ENCODE measurements at places on chromosomes 7 and 10. TPM values are rescaled to one million over a fixed set of nuclear protein-coding genes. Genes with fewer than 3 reads are reported as not detected.

DNA sequence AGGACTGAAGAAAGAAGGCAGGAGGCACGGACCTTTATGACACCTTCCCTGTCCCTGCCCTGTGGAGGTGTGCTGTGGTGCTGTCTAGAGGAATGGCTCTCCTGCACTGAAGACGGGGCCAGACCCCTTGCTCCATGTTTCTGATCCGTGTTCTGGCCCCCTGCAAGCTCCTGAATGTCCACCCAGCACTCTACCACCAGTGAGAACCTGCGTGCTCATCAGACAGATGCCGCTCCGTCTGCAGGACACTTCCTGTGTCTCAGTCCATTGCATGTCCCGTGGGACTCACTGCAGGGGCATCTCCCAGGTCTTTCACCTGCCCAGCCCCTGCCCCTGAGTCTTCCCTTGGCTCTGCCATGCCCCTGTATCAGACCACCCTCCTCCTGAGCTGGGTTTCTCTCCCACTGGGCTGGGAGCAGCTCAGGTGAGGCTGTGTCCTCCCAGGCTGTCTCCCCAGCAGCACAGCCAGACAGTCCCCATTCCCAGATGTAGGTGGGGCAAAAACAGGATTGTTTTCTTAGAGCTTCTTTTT, 278.3 kb upstream of the ZNF32 start:
- no peak for DNase-seq

CALHM1 gene
- total RNA-seq = not detected

- DNase-seq = no peak
These were observed 345.7 kb downstream of the GLRX3 start for GRCh38 chr10:130481936-130482335.

DNA sequence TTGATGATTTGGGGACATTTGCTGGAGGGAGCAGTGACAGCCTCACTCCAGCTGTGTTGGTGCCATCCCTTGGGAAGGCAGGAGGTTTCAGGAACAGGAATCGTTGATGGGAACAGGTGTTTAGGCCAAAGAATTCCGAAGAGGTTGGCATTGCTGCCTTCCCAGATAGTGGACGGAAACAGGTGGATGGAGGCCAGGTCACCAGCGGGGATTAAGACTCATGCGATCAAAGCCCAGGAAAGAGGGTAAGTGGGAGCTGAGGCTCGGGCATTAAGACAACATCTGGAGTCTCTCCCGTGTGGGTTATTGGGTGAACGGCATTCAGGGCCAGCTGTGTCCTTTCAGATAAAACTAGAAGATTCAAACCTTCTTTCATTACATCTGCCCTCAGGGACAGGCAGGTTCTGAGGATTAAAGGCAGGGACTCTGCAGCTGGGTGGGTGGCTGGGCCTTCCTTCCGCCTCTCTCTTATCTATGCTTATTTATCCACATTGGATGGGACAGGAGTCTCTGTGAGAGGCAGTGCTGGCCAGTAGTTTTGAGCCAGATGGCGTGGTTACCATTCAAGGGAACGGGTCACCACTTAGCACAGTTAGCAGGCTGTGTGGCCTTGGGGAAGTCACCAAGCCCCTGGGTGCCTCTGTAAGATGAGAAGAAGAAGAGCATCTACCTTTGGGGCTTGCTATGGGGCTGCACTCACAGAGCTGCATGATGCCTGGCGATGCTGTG, 67.6 kb downstream of the INSIG1 start:
- DNase-seq = no peak

- DNase-seq = no peak
These were observed 7.1 kb upstream of the CPA5 start for GRCh38 chr7:130337410-130337971.

DNA sequence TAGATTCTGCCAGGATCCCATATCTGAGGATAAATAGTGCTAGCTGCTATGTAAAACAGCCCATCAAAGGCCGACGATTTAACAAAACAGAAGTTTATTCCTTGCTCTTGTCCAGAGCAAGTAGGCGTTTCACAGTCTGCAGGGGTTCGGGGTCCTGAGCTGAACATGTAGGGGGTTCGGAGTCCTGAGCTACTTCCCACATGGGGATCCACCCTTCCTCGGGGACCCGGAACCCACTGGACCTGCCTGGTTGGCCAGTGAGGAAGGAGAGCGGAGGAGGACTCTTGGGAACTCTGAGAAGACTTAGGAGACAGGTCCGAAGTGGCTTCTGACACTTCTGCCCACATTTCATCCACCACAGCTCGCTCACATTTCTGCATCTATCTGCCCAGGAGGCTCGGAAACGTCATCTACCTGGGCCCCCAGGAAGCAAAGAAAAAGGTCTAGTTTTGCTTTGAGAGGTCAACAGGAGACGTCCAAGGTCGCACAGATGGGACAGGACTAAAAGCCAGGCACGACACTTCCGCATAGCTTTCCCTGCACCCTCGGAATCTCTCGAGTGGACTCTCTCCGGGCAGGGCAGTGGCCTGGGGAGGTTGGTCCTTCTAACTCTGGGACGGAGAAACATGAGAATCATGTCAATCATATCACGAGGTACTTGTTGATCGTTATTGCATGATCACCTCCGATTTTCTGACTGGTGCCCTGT, 86.4 kb downstream of the MICALL2 start:
- no peak for DNase-seq

- DNase-seq = no peak
These were observed 14.0 kb upstream of the ITGB8 start for GRCh38 chr7:20316706-20317105.

CPEB3 gene
- 2.8 TPM for total RNA-seq

DNA sequence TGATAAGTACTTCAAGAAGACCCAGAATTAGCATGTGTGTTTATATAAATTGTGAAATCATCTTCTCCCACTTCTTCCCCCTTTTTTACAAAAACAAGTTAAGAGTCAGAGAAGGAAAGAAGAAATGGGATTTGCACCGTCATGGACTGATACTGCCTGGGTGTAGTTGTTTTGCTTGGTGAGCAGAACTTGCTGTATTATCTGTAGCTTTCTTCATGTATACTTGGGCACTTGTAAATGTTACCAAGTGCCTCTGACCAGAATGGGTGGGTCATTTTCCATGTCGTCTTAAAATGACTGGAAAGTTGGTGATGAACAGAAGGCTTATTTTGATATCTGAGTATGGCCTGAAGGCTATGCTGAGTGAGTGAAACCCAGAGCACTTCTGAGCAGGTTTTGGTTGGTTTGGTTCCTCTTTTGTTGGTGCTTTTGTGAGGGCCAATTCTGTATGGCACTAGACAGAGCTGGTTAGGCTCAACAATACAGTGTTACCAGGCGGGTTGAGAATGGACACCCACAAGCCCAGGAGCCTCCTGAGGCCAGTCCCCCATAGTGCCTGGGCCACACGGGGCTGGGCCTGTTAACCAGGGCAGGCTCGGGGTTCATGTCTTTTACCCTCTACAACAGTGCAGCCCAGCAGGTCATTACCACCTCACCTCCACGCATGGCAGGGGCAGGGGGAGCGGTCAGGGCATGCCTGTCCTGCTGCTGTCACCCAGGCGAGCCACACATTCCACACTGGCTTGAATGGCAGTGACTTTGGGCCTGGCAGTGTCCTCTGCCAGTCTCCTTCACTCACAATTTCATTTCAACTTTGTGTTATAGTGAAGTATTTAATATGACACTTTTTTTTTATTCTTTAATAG, 115.1 kb downstream of the CCNY start:
- DNase-seq = no peak

DNA sequence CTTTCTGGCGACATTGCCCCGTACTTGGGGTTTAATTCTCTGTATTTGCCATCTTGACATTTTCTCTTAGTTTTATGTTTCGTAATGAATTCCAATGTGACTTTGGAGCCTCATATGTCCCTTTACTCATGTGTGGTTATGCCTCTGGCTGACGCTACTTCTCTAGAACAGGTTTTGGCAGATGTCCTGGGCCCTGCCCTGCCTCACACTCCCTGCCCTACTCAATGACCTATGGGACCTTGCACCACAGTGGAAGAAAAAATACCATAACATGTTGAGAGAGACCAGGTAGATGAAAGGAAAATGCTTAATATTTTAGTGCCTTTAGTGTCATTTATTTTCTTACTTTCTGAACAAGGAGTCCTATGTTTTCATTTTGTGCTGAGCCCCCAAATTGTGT, 400.5 kb downstream of the TFEC start:
- no peak for DNase-seq

Data from Calu3 (cell line).